Activated naive CD4-positive, alpha-beta T cell (primary cell): ENCODE measurements at places on chromosomes 16 and 17.

- DNase-seq: no peak
Measured at GRCh38 chr17:55202896-55203295, 61.9 kb upstream of the HLF start.

GRCh38 chr17:71441098-71441497, 679.7 kb upstream of the SOX9 start:
- DNase-seq: no peak

DNA sequence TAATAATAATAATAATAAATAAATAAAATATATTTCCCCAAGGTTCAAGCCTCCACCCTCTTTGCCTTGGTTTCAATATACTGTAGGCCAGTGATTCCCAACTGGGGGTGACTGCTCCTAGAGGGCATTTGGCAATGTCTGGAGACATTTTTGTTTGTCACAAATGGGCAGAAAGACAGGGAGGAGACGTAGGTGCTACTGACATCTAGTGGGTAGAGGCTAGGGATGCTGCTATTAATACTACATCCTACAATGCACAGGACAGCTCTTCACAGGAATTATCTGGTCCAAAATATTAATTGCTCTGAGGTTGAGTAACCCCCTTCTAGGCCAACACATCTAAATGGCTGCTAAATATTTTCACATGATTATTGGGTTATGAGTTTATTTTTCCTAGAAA, 12.8 kb upstream of the PRR14 start:
- no peak for DNase-seq

- DNase-seq: no peak
Measured at GRCh38 chr17:67628580-67629013, 89.1 kb upstream of the NOL11 start.

DNA sequence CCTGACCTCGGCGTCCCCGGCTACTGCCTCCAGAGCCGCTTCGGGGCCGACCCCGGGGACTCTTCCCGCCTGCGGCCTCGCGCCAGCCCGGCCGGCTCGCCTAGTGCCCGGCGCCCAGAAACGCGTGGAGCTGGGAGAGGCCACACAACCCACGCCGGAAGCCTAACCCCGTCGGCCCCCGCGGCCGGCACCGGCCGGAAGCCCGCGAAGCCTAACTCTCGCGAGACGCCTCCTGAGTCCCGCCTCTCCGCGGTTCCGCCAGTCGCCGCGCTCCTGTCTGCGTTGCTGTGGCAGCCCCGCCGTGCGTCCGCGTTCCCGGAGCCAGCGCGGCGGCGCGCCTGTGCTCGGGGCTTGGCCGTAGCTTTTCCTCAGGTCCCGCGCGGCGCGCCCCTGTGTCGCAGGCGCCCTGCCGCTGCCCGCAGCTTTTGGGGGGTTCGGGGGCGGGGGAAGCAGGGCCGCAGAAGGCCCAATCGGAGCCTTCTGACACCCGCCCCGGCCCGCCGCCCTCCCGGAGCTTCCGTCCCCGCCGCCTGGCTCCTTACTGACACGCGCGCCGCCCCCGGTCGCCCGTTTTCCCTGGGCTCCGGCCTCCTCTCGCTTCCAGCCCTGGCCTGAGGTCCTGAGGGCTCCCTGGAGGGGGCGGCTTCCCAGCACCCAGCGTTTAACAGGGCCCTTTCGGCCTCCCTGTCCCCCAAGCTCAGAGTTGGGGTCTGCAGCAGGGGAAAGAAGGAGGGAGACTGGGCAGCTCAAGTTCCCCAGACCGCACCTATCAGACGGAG, 21.7 kb downstream of the NPTX1 start:
- DNase-seq: peak; percentile 94

- no peak for DNase-seq
Measured at GRCh38 chr16:1680361-1680760, 2.3 kb downstream of the JPT2 start.
